ENCODE measurements at places on chromosomes 3 and 15. TPM values are rescaled to one million over a fixed set of nuclear protein-coding genes. Genes with fewer than 3 reads are reported as not detected.

- no peak for DNase-seq
Measured at GRCh38 chr3:35223632-35224394, 415.5 kb upstream of the ARPP21 start.

Gene CADM2
- total RNA-seq, result 1.4 TPM

Gene ANKUB1
- 3.1 TPM for total RNA-seq

GRCh38 chr3:99833617-99834205 lies 16.0 kb downstream of the CMSS1 start:
- no peak for DNase-seq

DNA sequence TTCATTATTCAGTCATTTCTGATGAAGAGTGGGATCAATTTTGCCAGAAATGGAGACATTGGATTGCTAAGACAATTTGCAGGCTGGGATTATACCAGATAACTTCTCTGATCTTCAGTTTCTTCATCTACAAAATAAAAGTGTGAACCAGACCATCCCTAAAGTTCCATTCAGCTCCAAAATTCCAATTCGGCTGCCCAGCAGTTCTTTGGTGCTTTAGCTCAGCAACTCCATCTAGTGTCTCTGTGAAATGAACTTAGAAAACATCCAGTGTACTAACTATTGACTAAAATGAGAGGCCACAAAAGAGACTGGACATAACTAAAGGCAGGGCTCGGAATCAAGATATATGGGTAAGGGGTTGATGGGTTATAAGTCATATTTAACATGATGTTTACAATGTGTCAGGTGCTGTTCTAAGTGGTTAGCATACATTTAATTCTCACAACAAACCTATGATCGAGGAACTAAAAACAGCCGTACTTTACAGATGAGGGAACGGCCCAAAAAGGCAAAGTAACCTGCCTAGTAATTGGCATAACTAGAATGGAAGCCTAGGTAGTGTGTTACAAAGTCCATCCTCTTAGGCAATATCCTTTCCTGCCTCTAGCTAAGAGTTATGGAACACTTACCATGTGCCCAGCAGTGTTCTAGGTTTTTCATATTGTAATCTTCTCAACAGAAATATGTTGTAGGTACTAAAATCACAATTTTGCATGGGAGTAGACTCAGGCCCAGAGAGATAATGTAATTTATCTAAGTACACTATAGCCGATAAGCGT lies 17.0 kb downstream of the THAP10 start:
- no peak for DNase-seq

DNA sequence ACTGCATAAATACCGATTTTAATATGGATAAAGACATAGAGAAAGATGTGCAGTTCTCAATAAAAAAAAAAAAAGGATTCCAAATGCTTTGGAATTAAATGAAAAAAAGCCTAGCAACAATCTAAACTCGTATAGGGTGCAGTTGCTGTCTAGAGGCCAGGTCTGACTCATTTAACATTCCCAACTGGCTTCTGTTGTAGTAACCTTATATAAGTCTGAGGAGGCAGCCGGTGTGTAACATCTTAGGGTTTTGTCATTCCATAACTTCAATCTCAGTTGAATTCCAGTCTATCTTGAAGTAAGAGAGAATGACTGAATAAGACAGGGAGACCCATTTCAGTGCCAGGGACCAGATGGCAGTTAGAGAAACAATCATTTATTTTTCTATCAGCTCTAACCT lies 6.5 kb downstream of the PDCD10 start:
- DNase-seq, result no peak

- DNase-seq, result no peak
Measured at GRCh38 chr3:38573556-38573955, 75.9 kb downstream of the SCN5A start.

- no peak for DNase-seq
Measured at GRCh38 chr15:73851689-73852088, 21.7 kb upstream of the TBC1D21 start.

DNA sequence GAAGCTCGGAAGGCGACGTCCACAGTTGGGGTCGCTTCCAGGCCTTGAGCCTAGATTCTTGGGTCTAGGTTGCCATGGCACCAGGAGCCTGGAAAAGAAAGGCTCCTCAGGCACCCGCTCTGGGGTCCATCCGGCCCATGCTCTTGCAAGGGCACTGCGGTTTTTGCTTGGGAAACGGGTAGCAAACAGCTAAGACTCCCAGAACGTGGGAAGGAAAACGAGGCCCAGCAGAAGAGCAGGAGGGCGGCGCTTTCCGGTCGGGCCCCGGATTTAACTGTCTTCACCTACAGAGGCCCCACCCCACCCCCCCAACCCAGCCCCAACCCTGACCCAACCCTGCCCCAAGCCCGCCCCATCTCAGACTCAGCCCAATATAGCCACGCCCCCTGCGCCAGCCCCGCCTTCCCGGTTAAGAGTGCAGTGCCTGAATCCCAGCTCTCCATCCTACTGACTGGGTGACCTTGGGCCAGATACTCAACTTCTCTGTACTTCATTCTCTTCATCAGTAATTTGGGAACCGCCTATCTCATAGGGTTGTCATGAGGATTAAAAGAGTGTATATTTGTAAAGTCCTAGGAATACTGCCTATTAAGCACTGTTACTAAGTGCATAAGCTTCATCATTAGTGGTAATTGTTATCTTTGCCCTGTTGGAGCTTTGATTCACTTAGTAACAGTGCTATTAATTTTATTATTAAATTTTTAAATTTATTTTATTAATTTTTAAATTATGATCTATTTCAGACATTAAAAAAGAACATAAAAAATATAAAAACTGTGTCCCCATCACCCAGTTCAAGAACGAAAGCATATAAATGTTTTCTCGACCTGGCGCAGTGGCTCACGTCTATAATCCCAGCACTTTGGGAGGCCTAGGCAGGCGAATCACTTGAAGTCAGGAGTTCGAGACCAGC lies 28.4 kb upstream of the SMAD6 start:
- DNase-seq, result peak; percentile 70

DNA sequence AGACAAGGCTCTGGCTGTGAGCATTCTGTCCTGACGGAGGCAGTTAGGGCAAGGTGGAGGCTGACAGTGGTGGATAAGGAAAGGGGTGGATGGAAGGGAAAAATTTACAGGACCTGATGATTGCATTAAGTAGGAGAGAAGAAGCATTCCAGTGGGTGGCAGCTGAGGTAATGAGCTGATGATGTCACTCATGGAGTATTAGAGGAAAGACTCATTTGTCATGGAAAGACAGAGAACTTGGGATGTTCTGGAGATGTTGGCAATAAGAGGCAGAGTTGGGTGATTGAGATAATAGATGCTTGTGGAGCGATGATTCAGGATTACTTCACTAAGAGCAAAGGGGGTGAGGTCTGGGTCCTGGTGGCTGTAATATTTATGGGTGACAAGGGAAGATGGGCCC lies 63.6 kb upstream of the SCN5A start:
- no peak for DNase-seq

DNA sequence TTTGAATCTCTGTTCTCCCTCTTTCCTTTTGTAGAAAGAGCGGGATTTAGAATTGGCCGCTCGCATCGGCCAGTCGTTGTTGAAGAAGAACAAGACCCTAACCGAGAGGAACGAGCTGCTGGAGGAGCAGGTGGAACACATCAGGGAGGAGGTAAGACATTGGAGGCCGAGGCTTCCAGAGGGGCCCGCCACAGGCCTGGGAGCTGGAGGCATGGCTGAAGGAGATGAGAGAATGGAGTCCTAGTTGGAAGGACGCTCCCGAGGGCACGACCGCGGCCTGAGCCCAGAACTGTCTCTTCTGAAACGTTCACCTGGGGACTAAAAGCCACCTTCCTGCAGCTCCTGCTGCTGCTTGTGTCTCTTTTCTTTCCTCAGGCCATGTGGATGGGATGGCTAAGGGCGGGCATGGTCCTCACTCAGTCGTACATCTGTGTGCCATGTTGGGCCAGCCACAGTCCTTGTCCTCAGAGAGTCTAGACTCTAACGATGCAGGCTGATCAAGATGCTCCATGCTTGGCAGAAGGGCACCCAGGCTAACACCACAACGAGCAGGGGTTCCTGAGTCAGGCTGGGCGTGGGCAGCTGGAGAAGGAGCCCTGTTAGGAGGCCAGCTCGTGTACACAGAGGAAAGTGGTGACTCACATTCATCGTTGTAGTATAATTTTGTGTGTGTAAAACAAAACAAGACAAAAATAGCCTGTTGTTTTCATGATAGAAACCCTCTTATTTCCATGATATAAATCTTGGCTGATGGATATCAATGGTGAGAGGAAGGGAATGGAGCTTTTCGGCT lies 81.1 kb downstream of the CCK start:
- DNase-seq, result peak; percentile 54

DNA sequence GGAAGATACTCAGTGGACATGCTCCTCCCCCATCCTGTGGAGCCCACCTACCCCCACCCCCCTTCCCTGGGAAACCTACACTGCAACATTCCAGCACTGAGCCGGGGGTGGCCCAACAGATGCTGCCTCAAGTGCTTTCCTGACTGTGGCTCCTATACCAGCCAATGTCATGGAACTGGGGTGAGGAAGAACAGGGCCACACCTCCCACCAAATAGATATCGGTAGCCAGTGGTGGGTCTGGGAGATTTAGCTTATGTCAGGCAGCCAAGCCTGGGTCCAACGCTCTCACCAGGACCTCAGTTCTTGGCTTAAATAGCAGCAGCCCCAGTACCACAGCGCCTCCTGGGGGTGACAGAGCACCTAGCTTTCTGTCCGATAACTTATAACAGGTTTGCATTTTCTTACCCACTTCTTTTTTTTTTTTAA lies 30.3 kb downstream of the CDC25A start:
- DNase-seq, result no peak

DNA sequence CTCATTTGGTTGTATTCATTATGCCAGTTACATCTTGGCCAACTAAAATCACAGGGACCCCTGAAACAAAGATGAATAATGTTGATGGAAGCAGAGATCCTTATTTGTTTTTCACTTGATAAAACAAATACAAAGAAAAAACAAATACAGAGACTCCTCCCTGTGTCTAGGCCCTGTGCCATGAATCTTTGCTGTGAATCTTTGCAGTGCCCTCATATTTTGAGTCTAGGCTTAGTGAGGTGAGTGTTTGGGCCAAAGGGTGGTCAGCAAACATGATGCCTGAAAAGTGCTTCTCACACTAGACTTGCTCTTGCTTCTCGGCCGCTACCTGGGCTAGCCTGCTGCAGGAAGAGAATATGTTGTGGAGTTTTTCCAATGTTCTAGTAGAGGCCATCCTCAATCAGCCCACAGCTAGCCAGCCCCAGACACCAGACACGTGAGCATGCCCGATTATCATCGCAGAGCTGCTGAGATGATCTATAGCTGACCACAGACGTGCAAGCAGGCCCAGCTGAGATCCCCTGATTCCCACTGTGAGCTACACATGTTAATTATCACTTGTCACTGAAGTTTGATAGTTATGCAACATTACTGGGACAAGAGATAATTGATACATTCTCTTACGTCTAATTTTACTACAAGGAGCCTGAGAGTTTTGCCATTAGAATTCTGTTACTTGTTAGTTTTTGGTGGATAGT lies 191.4 kb downstream of the THRB start:
- no peak for DNase-seq

- no peak for DNase-seq
Measured at GRCh38 chr3:189419038-189419437, 212.2 kb upstream of the TP63 start.

GRCh38 chr3:146037697-146038096 lies 123.3 kb downstream of the PLOD2 start:
- no peak for DNase-seq

Gene ARRDC4
- total RNA-seq, result 51.3 TPM

- no peak for DNase-seq
Measured at GRCh38 chr3:35969406-35969805, 330.1 kb downstream of the ARPP21 start.

- no peak for DNase-seq
Measured at GRCh38 chr3:65582012-65582717, 456.6 kb downstream of the MAGI1 start.

Gene ATP13A5
- total RNA-seq, result 8.9 TPM

DNA sequence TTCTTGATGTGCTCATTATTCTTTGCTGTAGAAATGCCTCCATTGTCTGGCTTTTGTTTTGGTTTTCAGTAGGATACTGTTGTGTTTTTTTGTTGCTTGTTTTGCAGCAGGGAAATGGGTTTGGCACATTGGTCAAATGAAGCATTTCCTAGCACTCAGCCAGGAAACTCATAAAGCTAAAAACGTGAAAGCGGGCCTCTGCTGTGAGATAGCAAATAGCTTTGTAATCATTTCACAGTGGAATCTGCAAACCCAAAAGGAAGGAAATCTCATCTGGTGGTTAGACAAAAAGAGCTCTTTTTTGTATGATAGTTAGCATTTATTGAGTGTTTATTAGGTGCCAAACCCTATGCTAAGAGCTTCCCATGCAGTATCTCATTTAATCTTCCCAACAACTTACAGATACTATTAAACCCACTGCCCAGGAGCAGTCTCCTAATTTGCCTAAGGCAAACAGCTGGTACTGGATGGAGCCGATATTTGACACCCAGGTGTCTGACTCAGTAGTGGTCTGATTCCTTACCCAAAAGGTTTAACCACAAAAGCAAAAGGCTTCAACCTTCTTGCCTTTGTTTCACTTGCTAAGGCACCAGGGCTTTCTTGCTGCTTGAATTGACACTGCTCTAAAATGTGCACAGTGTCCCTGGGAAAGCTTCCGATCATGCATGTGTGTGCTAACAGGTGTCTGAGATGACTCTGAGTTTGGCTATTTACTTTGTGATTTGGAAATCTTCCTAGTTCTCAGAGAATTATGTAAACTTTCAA lies 527.9 kb upstream of the MDFIC2 start:
- DNase-seq, result no peak
